Mammary epithelial cell (primary cell): ENCODE measurements at places on chromosomes 7 and 10. TPM values are rescaled to one million over a fixed set of nuclear protein-coding genes. Genes with fewer than 3 reads are reported as not detected.

DNA sequence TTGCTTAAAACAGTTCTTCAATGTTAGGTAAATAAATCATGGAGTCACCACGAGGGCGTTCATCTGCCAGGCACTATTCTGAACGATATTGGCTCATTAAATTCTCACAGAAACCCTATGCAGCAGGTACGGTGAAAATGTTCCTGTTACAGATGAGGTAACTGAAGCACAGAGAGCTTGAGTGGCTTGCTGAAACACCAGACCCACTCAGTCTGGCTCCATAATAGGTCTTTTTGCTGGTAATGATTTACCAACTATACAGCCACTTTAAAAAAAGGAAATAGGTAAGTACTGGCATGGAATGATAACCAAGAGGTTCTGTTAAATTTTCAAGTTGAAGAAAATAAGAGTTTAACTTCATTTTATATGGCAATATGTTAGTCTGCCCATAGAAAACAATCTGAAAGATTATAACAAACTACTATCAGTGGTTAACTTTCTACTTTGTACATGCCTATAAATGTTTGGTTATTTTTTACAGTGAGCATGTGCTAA is 1.3 kb upstream of the TM9SF3 start:
- no peak for DNase-seq

DNA sequence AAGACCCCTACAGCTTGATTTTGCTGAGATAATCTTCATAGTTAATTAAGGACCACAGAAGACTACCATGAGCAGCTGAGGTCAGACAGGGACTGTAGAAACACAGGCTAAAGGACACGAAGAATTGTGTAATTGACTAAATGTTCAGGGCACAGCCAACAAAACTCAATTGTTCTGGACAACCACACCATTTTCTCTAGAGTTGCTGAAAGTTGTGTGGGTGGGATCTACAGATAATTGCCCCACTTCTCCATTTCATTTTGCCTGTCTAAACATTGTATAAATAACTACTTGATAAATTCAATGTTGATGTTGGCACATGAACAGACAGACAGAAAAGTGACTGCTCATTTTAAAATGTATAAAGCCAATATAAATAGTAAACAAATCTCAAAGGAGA is 39.0 kb upstream of the SLC16A12 start:
- no peak for DNase-seq

GRCh38 chr7:151201344-151201743 is 8.9 kb downstream of the H2BK1 start:
- DNase-seq, result no peak

GRCh38 chr7:15751191-15751701 is 64.8 kb upstream of the MEOX2 start:
- DNase-seq, result no peak

- peak; percentile 78 for DNase-seq
Measured at GRCh38 chr7:20998309-20998708, 211.6 kb upstream of the SP8 start.

DNA sequence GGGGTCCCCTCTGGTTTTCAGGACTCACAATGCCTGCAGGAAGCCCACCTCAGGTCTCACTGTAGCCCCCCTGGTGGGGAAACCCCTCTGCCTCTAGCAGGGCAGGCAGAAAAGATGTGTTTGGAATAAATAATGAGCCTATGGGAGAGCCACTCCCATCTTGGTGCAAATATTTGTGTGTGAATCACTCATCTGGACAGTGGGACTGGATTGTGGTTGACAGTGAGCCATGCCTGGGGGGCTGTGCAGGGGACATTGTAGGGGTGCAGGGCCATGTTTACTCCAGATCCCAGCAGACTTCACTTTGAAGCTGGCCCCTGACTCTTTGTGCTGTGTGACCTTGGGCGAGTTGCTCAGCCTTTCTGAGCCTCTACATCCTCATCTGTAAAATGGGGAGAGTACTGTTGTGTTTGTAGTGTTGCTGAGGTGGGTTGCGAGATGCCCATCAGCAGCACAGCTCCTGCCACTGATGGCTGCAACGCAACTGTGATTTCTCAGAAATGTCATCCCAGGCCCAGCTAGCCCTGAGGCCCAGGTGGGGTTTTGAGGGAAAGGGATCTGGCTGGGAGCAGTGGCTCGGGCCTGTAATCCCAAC is 20.7 kb downstream of the GTF2IRD1 start:
- no peak for DNase-seq

- DNase-seq, result no peak
Measured at GRCh38 chr10:58971796-58972491, 204.5 kb upstream of the PHYHIPL start.

DNA sequence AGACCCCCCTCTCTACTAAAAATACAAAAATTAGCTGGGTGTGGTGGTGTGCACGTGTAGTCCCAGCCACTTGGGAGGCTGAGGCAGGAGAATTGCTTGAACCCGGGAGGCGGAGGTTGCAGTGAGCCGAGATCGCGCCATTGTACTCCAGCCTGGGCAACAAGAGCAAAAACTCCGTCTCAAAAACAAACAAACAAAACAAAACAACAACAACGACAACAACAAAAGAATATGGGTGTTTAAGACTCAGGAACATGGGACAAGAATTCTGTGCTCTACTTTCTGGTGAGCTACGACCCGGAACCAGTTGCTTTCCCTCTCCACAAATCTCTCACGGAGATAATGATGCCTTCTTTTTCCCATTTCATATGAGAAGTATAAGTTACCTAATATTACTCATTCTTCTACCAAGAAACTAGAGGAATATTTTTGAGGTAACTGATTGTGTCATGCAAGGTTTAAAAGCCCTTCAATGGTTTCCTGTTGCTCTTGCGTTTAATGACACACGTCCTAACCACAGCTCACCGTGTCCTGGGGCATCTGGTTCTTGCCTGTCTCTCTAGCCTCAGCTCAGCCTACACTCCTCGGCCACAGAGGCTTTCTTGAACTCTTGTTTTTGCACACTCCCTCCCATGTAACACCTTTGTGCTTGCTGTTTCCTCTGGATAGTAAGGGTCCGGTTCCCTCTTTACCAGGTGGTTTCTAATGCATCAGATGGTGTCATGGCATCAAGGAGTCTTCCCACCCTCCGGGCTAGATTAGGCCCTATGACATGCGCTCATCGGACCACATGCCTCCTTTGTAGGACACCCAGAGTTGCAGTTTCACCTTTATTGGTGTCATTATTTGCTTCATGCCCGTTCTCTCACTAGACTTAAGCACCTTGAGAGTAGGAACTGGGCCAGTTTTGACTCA is 67.5 kb downstream of the PFKFB3 start:
- peak; percentile 90 for DNase-seq

- no peak for DNase-seq
Measured at GRCh38 chr10:12412666-12413368, 63.5 kb downstream of the CAMK1D start.

DNA sequence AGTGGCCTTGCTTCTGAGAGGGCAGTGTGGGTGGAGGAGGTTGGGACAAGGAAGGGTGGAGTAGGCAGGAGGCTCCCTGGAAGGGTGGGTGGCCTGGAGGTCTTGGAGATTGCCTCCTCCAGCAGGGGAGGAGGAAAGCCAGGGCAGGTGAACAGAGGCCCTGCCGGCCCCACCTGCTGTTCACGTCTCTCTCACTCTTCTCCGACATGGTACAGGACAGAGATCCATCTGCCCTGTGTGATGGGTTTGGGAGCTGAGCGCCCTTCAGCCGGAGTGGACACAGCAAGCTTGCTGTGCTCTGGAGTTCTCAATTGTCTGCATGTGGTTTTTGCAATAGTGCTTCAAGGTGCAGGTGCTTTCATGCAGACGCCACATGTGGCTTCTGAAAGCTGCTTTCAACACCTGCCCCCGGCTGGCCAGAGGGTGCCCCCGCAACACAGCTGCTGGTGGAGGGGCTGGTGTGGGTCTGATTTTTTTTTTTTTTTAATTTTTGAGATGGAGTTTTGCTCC is 82.8 kb upstream of the GNA12 start:
- no peak for DNase-seq

DNA sequence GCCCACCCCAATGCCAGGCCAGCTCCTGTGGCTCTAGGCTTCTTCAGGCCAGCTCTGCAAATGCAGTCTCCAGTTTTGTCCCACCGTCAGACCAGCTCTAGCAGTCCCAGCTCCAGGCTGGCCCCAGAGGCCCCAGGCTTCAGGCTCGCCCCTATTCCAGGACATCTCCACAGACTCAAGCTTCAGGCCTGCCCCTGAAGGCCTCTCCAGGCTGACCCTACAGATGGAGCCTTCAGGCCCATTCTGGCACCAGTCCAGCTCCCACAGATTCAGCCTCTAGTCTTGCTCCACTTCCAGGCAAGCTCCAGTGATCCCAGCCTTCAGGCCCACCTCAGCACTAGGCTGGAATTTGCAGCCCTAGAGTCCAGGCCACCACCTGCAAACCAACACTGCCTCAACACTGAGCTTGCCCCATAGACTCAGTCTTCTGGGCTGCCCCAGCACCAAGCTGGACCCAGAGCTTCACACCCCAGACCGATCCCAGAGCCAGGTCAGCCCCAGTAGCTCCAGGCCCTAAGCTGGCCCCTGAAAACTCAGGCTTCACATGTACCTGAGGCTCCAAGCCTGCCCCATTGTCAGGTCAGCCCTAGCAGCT is 170.2 kb downstream of the ITGB1 start:
- no peak for DNase-seq

GRCh38 chr10:75165684-75166622 is 44.6 kb upstream of the VDAC2 start:
- peak; percentile 39 for DNase-seq

DNA sequence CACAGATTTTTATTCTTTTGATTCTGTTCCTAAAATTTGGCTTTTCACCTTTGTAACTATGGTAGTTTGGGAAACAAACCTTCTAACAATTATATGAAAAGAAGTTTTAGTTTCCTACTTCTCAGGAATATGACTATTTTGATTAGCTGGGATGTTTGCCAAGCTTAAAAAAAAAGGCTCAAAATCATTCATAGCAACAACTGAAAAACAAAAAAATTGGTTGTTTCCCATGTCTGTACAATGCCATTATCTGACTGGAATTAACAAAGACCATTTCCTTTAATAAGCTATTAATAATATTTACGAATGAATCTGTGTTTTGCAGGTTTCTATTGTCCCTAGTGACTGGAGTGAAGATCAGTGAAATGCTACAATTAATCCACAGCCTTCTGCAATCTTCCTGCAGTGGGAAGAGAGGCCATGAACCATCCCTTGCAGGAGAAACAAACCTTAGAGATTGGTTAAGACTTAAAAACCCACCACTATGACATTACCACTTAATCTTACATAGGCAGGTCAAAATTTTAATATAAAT is 4.2 kb downstream of the PURB start:
- no peak for DNase-seq

RBP3 gene
- not detected in 2 replicates for total RNA-seq

COL13A1 gene
- 1.3 TPM for total RNA-seq

AMZ1 gene
- 0.50 TPM for total RNA-seq

SYCE1 gene
- total RNA-seq, result 0.33 TPM

EGFR gene
- total RNA-seq, result 304 TPM

MEOX2 gene
- total RNA-seq, result not detected

HOXA11 gene
- 0.69 and 0.96 TPM in 2 replicates for total RNA-seq

TLX1 gene
- not detected in 2 replicates for total RNA-seq

PON1 gene
- total RNA-seq, result not detected in 2 replicates

SPDYE2B gene
- not detected for total RNA-seq
